Suprapubic skin (tissue), 4 donors: ENCODE measurements at places on chromosomes 4 and X.

- DNase-seq: no peak
Observed at GRCh38 chr4:10461850-10462400, 4.7 kb upstream of the ZNF518B start.

DNA sequence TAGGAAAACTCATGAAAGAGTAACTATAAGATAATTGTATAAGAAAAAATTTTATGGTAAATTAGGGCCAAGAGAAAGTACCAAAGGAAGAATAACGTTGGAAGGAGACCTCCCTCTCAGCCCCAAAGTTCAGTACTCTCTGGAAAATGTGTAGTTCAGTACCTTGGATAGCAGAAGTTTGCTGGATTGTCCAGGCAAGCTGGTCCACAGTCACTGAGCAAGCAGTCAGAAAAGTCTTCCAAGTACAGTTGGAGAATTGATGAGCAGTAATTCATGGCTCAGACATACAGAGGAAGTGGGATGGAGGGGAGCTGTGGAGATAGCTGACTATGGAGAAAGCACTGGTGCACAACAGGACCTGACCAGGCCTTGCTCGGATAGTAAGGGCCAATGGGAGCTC is 598.2 kb upstream of the NDST4 start:
- DNase-seq: no peak

GRCh38 chrX:71095033-71095432 is 618 bp upstream of the FOXO4 start:
- no peak for DNase-seq

- no peak for DNase-seq
Observed at GRCh38 chrX:40107291-40108161, 9.8 kb upstream of the BCOR start.
